ENCODE measurements at places on chromosomes 16 and 17.

GRCh38 chr16:68823401-68824135 is 19.8 kb upstream of the TANGO6 start:
- DNase-seq: no peak

GRCh38 chr17:35212668-35213067 is 18.5 kb upstream of the SLC35G3 start:
- DNase-seq: no peak

- no peak for DNase-seq
These were observed 13.2 kb downstream of the GABARAPL2 start for GRCh38 chr16:75579281-75579834.

GRCh38 chr17:5467416-5467815 is 1.4 kb downstream of the DHX33 start:
- no peak for DNase-seq

DNA sequence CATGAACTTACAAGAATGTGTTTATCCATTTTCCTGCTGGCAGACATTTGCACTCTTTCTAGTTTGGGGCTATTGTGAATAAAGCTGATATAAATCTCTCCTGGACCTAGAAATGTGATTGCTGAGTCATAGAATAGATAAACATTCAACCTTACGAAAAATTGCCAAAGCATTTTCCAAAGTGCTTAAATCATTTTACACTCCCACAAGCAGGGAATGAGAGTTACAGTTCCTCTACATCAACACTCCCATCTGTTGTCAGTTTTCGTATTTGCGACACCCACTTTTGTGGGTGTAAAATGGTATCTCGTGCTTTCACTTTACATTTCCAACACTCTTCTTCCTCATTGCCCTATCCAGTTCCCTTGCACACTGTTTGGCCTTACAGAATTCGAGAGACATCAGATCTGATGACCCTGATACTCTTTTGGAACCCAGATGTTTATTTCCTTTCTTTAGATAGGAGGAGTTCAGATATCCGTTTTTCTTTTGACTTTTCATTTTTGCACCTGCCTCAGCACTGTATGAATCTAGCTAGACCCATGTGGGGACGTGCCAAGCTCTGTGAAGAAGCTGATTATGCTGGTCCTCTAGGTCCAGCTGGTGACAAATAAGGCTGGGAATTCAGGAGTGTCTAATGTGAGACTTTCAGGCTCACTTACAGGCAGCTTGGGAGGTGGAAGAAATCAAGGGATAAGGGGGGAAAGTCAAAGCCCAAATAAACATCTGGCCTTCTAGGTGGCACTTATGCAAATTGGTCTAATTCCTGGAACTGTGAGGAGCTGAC is 14.0 kb downstream of the SOX9 start:
- DNase-seq: no peak

DNA sequence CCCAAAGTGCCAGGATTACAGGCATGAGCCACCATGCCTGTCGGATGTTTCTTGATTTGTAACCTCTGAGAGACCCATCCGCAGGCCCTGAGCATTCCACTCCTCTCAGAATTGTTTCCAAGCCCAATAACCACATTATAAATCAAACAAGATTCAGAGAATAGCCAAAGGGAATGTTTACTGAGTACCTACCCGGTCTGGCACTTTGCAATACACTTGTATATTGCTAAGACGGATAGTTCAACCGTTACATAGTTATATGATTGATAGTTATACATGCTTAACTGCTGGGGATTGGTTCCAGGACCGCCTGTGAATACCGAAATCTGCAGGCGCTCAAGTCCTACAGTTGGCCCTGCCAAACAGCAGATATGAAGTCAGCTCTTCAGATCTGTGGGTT is 3.0 kb upstream of the KAT8 start:
- DNase-seq: no peak

GRCh38 chr16:69094501-69094900 is 11.0 kb upstream of the HAS3 start:
- no peak for DNase-seq

DNA sequence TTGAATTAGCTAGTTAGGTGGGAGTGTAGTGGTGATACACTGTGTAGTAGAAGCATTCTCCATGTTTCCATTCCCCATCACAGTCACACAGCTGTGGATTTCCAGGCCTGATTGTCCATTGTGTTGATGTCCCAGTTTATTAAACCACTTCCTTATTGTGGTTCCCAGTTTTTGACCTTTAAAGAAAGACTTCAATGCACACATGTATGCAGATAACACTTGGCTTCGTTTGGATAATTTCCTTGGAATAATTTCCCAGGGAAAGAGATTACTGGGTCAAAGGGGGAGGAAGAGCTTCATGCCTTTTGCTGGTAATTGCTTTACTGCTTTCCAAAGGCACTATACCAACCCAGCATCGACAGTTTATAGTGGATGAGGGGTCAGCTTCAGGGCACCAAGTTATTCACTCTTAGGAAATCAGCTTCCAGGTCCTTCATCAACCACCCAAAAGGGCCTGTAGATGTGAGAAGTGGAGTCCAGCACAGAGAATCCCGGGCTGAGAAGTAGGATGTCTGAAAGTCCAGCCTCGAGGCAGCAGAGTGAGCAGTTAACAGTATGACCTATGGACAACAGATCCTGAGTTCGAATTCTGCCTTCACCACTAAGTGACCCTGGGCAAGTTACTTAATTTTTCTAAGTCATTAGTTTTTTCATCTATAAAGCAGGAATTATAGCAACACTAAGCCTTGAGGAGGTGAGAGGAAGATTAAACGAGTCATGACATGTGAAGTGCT is 31.3 kb upstream of the TNS4 start:
- no peak for DNase-seq

DNA sequence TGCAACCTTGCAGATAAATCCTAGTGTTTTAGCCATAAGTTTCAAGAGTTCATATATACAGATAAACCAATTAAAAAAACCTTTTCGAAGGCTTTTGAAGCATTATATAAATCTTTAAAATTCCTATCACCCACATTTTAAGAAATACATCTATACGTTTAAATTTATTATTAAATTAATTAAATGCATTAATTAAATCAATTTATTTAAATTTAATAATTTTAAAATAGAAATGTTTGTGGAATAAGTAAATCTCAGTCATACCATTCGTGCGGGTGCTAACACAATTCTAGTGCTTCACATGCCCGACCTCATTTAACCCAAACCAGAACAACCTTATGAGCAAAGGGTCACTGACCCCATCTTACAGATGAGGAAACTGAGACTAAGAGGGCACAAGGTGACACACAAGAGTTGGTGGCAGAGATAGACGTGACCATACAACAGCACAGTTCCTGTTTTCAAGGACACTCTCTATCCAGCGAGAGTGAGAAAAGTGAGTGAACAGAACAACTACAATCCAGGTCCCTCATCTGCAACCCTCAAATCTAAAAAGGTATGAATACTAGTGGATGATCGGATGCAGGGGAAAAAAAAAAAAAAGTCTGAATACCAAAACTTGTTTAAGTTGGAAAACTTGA is 1.4 kb downstream of the NSMCE1 start:
- DNase-seq: no peak

GRCh38 chr16:80725566-80726162 is 78.7 kb downstream of the CDYL2 start:
- DNase-seq: no peak

GRCh38 chr17:37358098-37358829 is 17.5 kb upstream of the C17orf78 start:
- DNase-seq: peak; percentile 60

GRCh38 chr16:11016524-11016988 is 72.2 kb downstream of the CLEC16A start:
- no peak for DNase-seq

GRCh38 chr16:86217891-86218270 is 292.4 kb upstream of the FOXF1 start:
- DNase-seq: no peak

DNA sequence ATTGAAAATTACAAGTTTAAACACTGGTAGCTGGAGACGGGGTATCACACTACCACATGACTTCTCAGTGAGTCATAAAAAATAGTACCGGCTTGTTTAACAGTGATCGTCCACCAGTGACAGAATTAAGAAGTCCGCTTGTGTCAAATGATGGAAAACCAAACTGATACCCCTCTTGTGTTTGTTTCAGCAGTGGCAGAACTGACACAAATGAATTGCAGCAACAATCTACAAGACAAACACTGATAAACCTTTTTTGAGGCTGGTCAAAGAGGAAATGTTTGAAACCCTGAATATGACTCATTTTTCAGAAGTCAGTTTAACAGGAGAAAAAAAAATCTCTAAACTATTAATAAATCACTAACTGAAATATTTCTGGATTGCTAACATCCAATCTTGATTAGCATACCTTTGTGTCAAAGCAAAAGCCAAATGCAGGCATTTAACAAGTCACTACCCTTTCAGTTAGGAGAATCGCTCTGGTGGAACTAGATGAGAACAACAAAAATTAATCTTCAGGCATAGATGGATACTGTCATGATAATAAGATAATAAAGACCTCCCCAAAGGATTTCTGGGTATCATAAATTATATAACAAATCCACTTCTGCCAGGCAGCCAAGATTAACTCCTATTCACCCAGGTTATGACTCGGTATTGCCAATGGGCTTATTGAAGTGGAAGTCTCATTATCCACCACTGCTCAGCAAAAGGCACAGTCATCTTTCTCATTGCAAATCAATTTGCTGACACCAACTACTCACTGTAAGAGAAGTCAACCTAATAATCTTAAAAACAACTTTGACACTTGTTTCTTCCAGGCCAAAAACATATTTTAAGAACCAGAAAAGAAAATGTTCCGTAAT is 20.8 kb downstream of the DCUN1D3 start:
- no peak for DNase-seq

- no peak for DNase-seq
These were observed 39.2 kb downstream of the BRD7 start for GRCh38 chr16:50329446-50330189.

GRCh38 chr16:10879681-10880589 is 2.9 kb downstream of the CIITA start:
- DNase-seq: no peak

- no peak for DNase-seq
These were observed 12.8 kb upstream of the GFAP start for GRCh38 chr17:44928136-44928535.

DNA sequence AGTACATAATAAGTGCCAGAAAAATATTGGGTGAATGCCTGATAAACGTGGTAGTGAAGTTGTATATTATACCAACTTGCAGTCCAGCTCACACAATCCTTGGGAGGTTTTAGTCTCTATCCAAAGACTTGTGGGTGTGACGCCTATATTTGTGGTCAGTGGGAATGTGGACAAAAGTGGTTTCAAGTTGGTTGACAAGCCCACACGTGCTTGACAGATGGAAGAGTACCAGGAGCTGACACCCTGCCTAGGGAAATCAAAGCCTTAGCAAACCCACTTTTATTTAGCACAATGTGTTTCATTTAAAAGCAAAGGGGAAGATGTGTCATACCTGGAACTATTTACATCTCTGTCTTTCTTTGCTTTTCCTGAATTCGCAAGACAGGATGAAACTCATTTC is 79.0 kb downstream of the CA10 start:
- no peak for DNase-seq

DNA sequence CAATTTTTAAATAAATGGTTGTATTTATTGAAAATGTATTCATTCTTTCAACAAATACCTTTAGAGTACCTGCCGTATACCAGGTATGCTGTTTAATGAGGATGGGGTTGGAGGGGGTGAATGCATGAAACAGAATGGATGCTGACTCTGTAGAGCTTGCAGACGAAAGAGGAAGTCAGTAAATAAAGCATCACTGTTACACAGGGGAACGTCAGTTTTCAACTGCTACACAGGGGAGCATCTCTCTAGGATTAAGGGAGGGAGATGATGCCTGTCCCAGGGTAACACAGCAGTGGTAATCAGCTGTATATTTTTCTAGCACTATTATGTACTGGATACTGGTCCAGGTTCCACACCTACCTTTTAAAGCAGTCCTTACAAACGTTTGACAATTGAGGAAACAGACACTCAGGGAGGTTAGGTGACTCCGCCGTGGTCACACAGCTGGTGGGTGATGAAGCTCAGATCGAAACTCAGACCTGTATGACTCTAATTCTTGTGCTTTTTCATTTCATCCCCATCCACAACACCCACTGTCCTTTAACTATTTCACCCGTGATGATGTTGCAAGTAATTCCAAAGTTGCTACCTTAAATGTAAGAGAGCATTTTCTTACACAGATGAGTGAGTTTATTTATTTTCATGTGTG is 452.1 kb upstream of the HSBP1 start:
- DNase-seq: no peak

GRCh38 chr17:76240461-76241203 is at the start of gene RNF157:
Gene RNF157 (minus strand): TSS chr17:76240493. CDS start chr17:76240240, 253 bp downstream.
- peak; percentile 73 for DNase-seq

DNA sequence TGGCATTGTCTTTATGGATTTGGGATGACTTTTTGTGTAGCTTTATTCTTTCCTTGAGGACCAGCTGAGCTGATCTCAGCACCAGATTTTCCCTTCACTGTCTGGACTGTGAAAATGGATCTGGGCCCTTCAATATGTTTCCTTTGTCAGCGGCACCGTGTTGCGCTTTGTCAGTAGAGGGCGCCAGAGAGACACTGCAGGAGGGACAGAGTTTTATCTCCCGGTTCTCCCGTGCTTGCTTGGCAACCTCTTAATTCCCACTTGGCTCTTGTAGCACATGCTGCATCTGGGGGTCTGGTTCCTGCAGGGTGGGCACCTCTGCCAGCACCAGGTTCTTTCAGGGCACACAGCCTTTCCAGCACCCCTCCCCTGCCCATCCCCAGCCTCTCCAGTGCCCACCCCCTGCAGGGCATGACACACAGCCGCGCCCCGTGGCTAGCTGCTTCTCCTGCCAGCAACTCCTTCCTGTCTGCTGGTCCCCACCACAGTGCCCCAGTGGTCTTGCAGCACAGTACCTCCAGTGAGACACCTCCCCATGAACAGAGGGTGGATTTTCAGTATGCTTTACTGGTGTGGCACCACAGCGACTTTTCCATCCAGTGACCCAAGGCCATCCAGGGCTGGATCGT is 19.6 kb downstream of the OR1D5 start:
- DNase-seq: no peak

- no peak for DNase-seq
These were observed 16.2 kb upstream of the ALKBH5 start for GRCh38 chr17:18167421-18167820.

DNA sequence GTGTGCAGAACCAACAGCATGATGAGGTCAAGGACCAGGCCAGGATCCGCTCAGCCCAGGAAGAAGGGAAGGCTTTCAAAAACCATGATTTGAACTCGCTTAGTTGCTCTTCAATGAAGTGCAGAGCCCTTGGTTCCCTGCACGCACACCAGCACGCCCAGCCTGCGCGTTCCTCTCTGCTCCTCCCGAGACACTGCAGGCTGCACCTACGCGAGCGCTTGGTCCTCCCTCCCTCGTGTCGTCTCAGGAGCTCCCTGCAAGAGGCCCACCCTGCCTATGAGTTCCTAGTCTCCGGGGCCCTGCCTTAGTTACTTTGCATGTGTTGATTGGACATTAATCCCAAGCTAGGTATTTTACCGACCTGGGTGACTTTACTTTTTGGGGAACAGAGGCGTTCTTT is 132.9 kb upstream of the TNRC6C start:
- DNase-seq: no peak

GRCh38 chr16:31268033-31268365 is 8.2 kb downstream of the ITGAM start:
- no peak for DNase-seq

DNA sequence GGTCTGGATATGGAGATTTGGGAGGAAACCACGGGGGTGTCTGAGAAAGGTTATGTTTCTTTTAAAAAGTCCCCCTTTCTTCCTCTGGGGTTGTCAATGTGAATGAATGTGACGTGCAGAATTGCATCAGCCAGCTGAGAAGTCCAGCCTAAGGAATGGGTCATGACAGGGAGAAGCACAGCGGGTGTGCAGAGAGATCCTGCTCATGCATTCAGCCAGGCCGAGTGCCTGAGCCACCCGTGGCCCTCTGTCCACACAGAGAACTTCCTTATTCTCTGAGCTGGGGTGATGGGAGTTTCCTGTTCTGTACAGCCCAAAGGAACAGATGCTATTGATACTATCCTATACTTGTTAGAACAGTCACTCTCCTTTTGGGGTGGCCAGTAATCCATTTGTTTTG is 117.9 kb downstream of the CPPED1 start:
- DNase-seq: no peak
